ENCODE measurements at places on chromosomes 4 and X. TPM values are rescaled to one million over a fixed set of nuclear protein-coding genes. Genes with fewer than 3 reads are reported as not detected.

The UGT2B17 gene
- total RNA-seq, result not detected

The SORCS2 gene
- total RNA-seq, result 5.4 TPM

The TMSB15A gene
- not detected for total RNA-seq

The IBSP gene
- total RNA-seq, result not detected

The PLAC8 gene
- total RNA-seq, result not detected

The ARHGAP36 gene
- total RNA-seq, result 2.0 TPM

The TACR3 gene
- total RNA-seq, result not detected

The TDO2 gene
- not detected for total RNA-seq

The SOX3 gene
- not detected for total RNA-seq

The ATXN3L gene
- not detected for total RNA-seq

The GPRASP1 gene
- total RNA-seq, result 12.8 TPM

DNA sequence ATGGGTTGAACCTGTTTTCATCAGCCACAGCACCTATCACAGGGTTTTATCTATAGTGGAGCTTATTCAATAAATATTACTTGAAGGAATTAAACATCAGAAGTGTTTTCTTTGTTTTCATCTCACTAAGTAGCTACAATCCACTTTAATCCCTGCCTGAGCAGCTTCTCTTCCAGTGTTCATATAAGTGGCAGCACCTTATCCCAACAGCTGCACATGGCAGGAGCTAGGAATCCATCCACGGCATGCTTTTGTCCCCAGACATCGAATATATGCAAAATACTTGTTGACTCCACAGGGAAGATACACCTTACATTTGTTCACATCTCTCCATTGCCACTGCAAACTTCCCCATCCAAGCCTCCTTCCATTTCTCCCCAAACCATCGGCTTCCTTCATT lies 549.8 kb upstream of the FAM241A start:
- no peaks in the 10 kb centered on the region for H3K36me3 ChIP-seq
- no peak for DNase-seq
- no peaks in the 10 kb centered on the region for H3K27me3 ChIP-seq
- H3K4me1 ChIP-seq, result no peaks in the 10 kb centered on the region
- no peak overlapping the region for H3K27ac ChIP-seq
- no peak overlapping the region for H3K4me3 ChIP-seq

DNA sequence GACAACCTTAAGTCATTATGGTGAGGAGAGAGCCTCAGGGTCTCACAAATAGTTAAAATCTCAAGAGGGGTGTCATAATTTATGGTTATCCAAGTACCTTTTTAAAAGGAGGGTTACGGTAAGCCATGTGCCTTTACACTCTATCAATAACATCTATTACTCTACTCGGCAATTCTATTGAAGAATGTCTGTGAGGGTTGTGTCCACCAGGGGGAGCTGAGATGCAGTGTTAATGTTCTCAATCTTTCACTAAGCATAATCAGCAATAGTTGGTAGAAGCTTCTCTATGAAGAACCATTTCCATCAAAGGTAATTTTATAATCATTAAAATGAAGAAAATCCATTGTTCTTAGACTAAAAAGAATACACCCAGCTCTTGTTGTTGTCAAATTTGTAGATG lies 457.4 kb downstream of the CENPC start:
- H3K4me1 ChIP-seq, result no peaks in the 10 kb centered on the region
- H3K27me3 ChIP-seq, result no peaks in the 10 kb centered on the region
- no peak overlapping the region for H3K4me3 ChIP-seq
- H3K36me3 ChIP-seq, result no peaks in the 10 kb centered on the region

DNA sequence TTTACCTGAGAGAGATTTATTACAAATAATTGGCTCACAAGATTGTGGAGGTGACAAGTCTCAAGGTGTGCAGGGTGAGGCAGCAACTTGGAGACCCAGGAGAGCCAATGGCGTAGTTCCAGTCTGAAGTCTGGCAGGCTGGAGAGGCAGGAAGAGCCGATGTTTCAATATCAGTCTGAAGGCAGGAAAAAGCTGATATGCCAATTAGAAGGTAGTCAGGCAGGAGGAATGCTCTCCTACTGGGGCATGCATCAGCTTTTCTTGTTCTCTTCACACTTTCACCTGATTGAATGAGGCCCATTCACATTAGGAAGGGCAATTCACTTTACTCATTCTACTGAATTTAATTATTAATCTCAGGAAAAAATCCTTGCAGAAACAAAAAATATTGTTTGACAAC lies 1351.7 kb upstream of the ADGRL3 start:
- no peak overlapping the region for H3K27ac ChIP-seq
- no peak overlapping the region for H3K4me3 ChIP-seq
- H3K4me1 ChIP-seq, result no peaks in the 10 kb centered on the region

DNA sequence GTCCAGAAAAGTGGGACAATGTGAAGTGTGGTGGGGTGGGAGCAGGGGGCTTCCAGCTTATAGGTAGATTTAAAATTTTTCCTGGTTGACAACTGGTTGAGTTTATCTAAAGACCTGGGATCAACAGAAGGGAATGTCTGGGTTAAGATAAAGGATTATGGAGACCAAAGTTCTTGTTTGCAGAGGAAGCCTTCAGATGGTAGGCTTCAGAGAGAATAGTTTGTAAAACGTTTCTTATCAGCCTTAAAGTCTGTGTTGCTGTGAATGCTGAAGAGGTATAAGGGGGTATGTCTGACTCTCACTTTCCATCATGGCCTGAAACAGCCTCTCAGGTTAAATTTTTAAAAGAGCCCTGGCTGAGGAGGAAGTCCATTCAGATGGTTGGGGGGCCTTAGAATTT lies 20.5 kb downstream of the MGST2 start:
- no peak overlapping the region for H3K4me3 ChIP-seq
- H3K27ac ChIP-seq, result no peak overlapping the region
- H3K27me3 ChIP-seq, result no peaks in the 10 kb centered on the region

GRCh38 chr4:112975567-112976355 lies 73.7 kb upstream of the ANK2 start:
- H3K27me3 ChIP-seq, result no peaks in the 10 kb centered on the region
- no peak for DNase-seq
- no peak overlapping the region for H3K4me3 ChIP-seq
- H3K27ac ChIP-seq, result no peak overlapping the region
- H3K36me3 ChIP-seq, result no peaks in the 10 kb centered on the region

- DNase-seq, result no peak
- H3K27me3 ChIP-seq, result no peaks in the 10 kb centered on the region
- H3K27ac ChIP-seq, result no peak overlapping the region
- H3K4me3 ChIP-seq, result no peak overlapping the region
- H3K36me3 ChIP-seq, result no peaks in the 10 kb centered on the region
These were observed 36.9 kb downstream of the STARD8 start for GRCh38 chrX:68684291-68684918.

GRCh38 chr4:146275370-146275769 lies 61.0 kb downstream of the REELD1 start:
- H3K36me3 ChIP-seq, result no peaks in the 10 kb centered on the region
- no peak for DNase-seq
- H3K4me1 ChIP-seq, result peaks cover 8% of the 10 kb centered on the region
- H3K27me3 ChIP-seq, result no peaks in the 10 kb centered on the region

GRCh38 chr4:128449251-128449650 lies 161.6 kb upstream of the PGRMC2 start:
- H3K27me3 ChIP-seq, result no peaks in the 10 kb centered on the region
- DNase-seq, result no peak

DNA sequence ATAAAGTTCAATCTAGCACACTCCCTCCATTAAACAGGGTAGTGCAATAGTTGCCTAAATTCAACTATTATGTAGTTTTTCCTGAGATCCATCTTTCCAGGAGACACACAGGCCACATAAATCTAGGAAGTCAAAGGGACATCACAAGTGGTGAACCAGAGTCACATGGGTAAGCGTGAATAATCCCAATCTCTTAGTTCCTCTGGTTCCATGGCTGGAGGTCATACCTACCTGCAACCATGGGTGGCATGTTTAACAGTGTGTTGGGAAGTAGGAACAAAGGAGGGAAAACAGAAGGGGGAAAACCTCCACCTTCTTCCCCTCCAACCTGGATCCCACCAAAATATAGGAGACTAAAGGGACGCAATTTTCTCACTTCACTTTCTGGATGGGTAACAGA lies 2651.6 kb downstream of the ARAP2 start:
- H3K27ac ChIP-seq, result no peak overlapping the region
- DNase-seq, result no peak
- H3K36me3 ChIP-seq, result no peaks in the 10 kb centered on the region
- no peaks in the 10 kb centered on the region for H3K27me3 ChIP-seq

GRCh38 chrX:23616361-23616760 lies 50.9 kb upstream of the PRDX4 start:
- no peaks in the 10 kb centered on the region for H3K4me1 ChIP-seq
- DNase-seq, result no peak
- no peaks in the 10 kb centered on the region for H3K27me3 ChIP-seq
- H3K4me3 ChIP-seq, result no peak overlapping the region
- no peaks in the 10 kb centered on the region for H3K36me3 ChIP-seq
- H3K27ac ChIP-seq, result no peak overlapping the region

GRCh38 chr4:36224972-36225903 lies 19.1 kb downstream of the ARAP2 start:
- peaks cover 26% of the 10 kb centered on the region for H3K4me1 ChIP-seq
- no peaks in the 10 kb centered on the region for H3K27me3 ChIP-seq
- no peak for DNase-seq
- no peak overlapping the region for H3K27ac ChIP-seq

DNA sequence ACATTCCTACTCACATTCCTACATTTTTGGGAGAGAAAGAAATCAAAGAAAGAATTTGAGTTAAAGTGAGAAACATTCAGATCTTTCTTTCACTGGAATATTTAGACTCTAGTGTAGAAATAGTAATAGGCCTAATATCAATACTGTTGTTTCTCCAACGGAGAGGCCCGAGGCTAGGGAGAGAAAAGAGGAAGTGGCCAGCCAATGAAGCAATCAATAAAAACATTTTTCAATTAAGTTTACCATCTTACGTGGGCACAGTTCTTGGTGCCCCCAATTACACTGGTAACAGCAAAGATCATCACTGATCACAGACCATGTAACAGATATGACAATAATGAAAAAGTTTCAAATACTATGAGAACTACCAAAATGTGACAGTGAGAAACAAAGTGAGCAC lies 281.4 kb downstream of the GPM6A start:
- H3K27me3 ChIP-seq, result no peaks in the 10 kb centered on the region
- no peak overlapping the region for H3K27ac ChIP-seq
- no peak overlapping the region for H3K4me3 ChIP-seq
- no peak for DNase-seq

- H3K36me3 ChIP-seq, result no peaks in the 10 kb centered on the region
- H3K27ac ChIP-seq, result no peak overlapping the region
- no peaks in the 10 kb centered on the region for H3K27me3 ChIP-seq
These were observed 40.0 kb downstream of the RIPPLY1 start for GRCh38 chrX:106862972-106863688.

DNA sequence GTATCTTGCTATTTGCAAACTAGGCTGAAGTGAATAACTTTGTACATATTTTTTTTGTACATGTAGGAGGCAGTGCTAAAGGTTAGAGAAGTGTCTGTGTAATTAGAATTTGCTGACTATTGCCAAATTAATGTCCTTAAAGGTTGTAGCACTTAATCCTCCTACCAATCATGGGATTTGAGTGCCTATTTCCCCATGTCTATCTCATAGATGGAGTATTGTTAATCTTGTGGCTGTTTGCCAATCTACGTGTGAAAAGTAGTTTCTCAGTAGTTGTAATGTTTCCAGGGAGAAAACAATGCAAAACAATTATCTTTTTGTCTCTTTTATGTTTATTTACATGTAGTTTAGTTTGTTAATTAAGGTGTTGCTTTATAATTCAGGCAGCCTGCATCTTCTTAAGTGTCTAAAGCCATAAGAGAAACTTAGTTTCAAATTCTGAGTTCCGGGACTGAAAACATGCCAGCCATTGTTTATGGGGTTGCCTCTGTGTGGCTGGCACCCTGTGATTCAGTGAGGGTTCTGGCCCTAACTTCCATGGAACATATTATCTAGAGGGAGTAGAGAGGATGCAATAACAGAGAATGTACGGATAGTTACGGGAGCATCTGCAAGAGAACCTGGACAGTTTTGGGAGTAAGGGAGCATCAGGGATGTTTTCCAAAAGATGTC lies 142.4 kb downstream of the KLHL8 start:
- H3K4me1 ChIP-seq, result peaks cover 100% of the 10 kb centered on the region
- no peaks in the 10 kb centered on the region for H3K36me3 ChIP-seq
- H3K27ac ChIP-seq, result peak overlapping the region; percentile 64
- H3K27me3 ChIP-seq, result no peaks in the 10 kb centered on the region

GRCh38 chr4:52877036-52877435 lies 14.9 kb downstream of the RASL11B start:
- H3K27me3 ChIP-seq, result no peaks in the 10 kb centered on the region
- no peaks in the 10 kb centered on the region for H3K36me3 ChIP-seq
- no peak for DNase-seq
- no peaks in the 10 kb centered on the region for H3K4me1 ChIP-seq

- H3K27me3 ChIP-seq, result no peaks in the 10 kb centered on the region
- no peak overlapping the region for H3K4me3 ChIP-seq
- no peaks in the 10 kb centered on the region for H3K4me1 ChIP-seq
- no peak overlapping the region for H3K27ac ChIP-seq
- no peaks in the 10 kb centered on the region for H3K36me3 ChIP-seq
These were observed 1526.2 kb upstream of the IGFBP7 start for GRCh38 chr4:58636381-58636780.

DNA sequence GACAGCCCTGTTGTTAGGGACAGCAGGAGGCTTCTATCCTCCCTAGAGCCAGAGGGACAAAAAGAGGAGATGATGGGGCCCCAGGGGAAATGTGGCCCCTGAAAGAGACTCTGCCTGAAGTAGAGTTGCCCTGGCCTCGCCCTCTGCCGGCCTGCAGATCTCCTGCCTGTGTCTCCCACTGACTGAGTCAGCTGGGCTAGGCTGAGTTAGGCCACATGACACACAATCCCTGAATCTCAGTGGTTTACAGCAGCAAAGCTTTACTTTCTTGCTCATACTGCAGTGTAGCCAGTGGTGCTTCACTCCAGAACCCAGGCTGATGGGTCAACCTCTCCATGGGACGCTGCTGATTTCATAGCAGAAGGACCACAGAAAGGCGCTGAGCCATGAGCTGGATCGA lies 23.5 kb downstream of the DRD5 start:
- H3K27ac ChIP-seq, result no peak overlapping the region
- H3K27me3 ChIP-seq, result no peaks in the 10 kb centered on the region
- H3K36me3 ChIP-seq, result no peaks in the 10 kb centered on the region
- DNase-seq, result no peak

DNA sequence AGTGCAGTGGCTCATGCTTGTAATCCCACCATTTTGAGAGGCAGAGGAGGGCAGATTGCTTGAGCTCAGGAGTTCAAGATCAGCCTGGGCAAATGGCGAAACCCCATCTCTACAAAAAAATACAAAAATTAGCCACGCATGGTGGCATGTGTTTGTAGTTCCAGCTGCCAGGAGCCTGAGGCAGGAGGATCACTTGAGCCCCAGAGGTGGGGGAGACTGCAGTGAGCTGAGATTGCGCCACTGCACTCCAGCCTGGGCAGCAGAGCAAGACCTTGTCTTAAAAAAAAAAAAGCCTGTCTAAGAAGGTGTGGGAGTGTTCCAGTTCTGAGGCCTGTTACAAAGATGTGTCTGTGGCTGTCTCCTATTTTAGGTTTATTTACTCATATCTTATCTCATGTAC lies 38.0 kb downstream of the PI4K2B start:
- H3K27ac ChIP-seq, result no peak overlapping the region
- H3K4me3 ChIP-seq, result no peak overlapping the region
- DNase-seq, result no peak
